ENCODE measurements at places on chromosomes 4 and X. TPM values are rescaled to one million over a fixed set of nuclear protein-coding genes. Genes with fewer than 3 reads are reported as not detected.

The SLIT2 gene
- 2.5 TPM for total RNA-seq

The TBX22 gene
- not detected for total RNA-seq

The DCAF8L1 gene
- total RNA-seq, result not detected

The ENPEP gene
- 0.40 TPM for total RNA-seq

The ELF4 gene
- 11.2 TPM for total RNA-seq

The RAB28 gene
- 8.1 TPM for total RNA-seq

The GSX2 gene
- total RNA-seq, result not detected

The TEX13D gene
- not detected for total RNA-seq

The USP46 gene
- 19.7 TPM for total RNA-seq

The SCML2 gene
- total RNA-seq, result 0.64 TPM

The RBM47 gene
- total RNA-seq, result 70.6 TPM

The LIMCH1 gene
- 15.5 TPM for total RNA-seq

The ODAM gene
- total RNA-seq, result not detected

The PLXNA3 gene
- total RNA-seq, result 7.1 TPM

The MXD4 gene
- 21.1 TPM for total RNA-seq

The ART3 gene
- total RNA-seq, result not detected

The F8A2 gene
- total RNA-seq, result not detected

The AKAP14 gene
- total RNA-seq, result not detected

The ADGRG4 gene
- not detected for total RNA-seq

The GPR119 gene
- not detected for total RNA-seq

The TAF7L gene
- 0.12 TPM for total RNA-seq

The FMR1NB gene
- not detected for total RNA-seq

The SLC10A4 gene
- total RNA-seq, result not detected

The CLDN24 gene
- total RNA-seq, result 1.2 TPM

The CYBB gene
- 2.4 TPM for total RNA-seq

The CNGA1 gene
- total RNA-seq, result 7.2 TPM

The SAGE1 gene
- total RNA-seq, result not detected

The RENBP gene
- 0.52 TPM for total RNA-seq

The FGD1 gene
- 8.2 TPM for total RNA-seq

The MAGEB1 gene
- total RNA-seq, result not detected

The SLC38A5 gene
- total RNA-seq, result 13.6 TPM

The TIMP1 gene
- 51.4 TPM for total RNA-seq

The KCNE5 gene
- total RNA-seq, result not detected

The XAGE1A gene
- not detected for total RNA-seq

The CORIN gene
- total RNA-seq, result 0.88 TPM

The MAGEA10 gene
- total RNA-seq, result not detected

The MAGEB4 gene
- not detected for total RNA-seq

The LDB2 gene
- 4.9 TPM for total RNA-seq

The PRDM8 gene
- total RNA-seq, result 0.40 TPM

The MAGEB18 gene
- total RNA-seq, result not detected

The SPIN2A gene
- total RNA-seq, result not detected

The SLC9B1 gene
- 0.28 TPM for total RNA-seq

The DNAAF6 gene
- total RNA-seq, result not detected

The HHIP gene
- not detected for total RNA-seq

The AFF2 gene
- 0.24 TPM for total RNA-seq

The AR gene
- 0.48 TPM for total RNA-seq

The GRID2 gene
- not detected for total RNA-seq

The SORBS2 gene
- total RNA-seq, result 9.3 TPM

The NPY1R gene
- 0.16 TPM for total RNA-seq

The GAB1 gene
- total RNA-seq, result 30.2 TPM

The GPR82 gene
- 0.12 TPM for total RNA-seq

The SPANXB1 gene
- not detected for total RNA-seq

The CT83 gene
- total RNA-seq, result not detected

The FGG gene
- 0.64 TPM for total RNA-seq

The PAK3 gene
- 0.28 TPM for total RNA-seq

The CSN1S1 gene
- total RNA-seq, result not detected

The TLR1 gene
- total RNA-seq, result 2.7 TPM

The RAB39B gene
- total RNA-seq, result not detected

The RASSF6 gene
- total RNA-seq, result 1.8 TPM
